ENCODE measurements at places on chromosomes 6 and 20.

GRCh38 chr20:61346996-61347395, 94.9 kb downstream of the CDH4 start:
- no peak for DNase-seq

- DNase-seq: no peak
These were observed 27.6 kb downstream of the PARD6B start for GRCh38 chr20:50758992-50759391.

- no peak for DNase-seq
These were observed 128.4 kb upstream of the PLN start for GRCh38 chr6:118419448-118420394.

- no peak for DNase-seq
These were observed 346.8 kb upstream of the CNR1 start for GRCh38 chr6:88512951-88513350.

DNA sequence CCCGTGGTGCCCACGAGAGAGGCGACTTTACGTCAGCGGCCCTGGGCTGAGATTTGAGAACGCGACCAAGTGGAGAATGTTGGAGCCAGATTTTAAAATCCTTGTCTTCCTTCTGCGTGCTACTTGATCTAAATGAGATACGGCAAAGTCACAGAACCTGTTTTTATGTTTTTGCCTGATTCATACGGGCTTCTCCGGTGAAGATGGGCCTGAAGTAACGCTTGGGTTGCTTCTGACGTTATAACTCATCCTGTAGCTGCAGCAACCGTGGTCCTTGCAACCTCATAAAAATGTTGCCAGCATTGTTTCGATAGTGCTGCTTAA, 462 bp upstream of the SLC35B3 start:
- no peak for DNase-seq

DNA sequence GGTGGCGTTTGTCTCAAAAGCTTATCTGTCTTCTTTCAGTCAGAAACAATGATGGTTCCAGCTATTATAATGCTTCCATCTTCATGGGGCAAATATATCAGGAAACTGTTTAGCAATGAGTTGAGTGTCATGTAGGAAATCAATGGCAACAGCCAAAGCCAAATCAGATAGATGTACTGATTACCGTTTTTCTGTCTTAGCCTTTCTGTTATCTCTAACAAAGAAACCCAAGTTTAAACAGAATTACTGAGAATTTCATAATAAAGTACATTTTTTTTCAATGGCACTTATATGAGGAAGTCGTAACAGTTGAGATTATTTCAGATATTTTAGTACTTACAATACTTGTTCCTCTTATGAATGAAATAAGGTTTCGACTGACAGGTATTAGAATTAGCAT, 1.2 kb downstream of the NOX3 start:
- no peak for DNase-seq

DNA sequence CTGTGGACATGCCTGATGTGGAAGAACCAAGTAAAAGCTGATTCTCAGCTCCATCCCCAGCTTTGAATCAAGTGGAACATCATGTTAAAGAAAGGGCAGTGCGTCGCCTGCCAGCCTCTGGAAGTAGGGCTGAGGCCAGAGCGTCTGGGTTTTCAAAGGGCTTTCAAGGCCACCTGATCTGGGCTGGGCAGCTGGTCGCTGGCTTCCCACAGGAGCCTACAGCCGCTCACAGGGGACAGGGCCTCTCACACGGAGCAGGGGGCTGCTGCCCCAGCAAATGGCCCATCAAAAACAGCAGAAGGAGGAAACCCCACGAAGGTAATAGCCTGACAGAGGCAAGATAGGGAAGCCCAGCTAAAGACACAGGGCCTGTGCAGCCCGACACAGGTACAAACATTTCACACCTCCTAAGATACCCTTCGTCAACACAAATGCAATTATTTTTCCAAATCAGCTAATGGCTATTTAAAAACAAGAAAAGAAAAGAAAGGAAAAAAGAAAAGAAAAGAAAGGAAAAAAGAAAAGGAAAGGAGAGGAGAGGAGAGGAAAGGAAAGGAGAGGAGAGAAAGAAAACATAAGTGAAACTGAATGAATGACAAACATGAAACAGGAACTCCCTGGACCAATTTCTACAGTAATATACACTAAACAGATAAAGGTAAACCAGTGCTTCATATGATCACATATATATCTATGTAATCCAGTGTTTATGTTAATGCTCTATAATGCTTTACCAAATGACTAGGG, 24.8 kb downstream of the RRBP1 start:
- DNase-seq: no peak

GRCh38 chr6:52925919-52926792, 16.7 kb upstream of the GSTA3 start:
- DNase-seq: no peak

DNA sequence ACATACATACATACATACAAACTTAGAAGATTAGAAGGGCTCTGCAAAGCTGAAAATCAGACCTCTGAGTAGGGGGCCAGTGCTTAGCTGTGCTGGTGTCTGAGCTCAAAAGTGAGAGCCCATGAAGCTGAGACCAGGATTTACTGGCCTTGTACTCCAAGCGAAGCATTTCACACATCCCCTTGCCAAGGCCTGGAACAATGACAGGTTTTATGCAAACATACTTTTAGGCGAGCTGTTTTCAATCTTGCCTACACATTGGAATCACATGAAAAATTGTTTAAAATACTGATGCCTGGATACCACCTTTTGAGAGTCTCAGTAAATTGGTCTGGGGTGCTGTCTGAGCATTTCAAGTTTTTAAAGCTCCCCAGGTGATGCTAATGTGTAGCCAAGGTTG, 80.9 kb upstream of the SRSF6 start:
- DNase-seq: no peak

GRCh38 chr6:37162740-37163139, 7.2 kb upstream of the PIM1 start:
- no peak for DNase-seq

DNA sequence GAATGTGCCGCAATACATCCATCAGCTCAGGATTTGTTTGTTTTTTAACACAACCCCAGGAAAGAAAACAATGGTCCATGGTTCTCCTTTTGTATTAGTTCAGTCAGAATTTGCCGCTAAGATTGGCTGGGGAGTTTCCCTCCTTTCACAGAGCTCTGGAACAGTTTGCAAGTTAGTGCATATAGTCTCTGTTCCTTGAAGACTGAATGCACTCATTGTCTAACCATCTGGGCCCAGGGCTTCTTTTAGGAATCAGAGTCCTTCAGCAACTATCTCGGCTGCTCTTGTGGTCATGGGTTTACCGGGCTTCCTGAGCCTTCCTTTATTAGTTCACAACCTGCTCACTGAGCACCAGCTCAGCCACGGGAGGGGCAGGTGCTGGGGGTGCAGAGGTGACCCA, 121.3 kb downstream of the SLC23A2 start:
- no peak for DNase-seq

DNA sequence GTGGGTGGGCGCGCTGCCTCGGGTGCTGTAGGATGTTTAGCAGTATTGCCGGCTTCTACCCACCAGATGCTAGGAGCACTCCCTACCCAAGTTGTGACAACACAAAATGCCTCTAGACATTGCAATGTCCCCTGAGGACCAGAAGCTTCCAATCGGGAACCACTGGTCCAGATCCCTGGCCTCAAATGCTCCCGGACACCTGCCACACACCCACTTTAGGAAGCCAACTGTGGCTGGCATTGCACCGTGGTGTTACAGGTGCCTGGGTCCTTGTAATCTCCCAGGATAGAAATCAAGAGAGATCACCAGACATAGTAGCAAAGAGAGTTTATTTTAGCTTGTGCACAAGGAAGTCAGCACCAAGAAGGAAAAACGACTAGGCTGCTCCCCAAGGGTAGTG, 14.9 kb upstream of the RNASET2 start:
- no peak for DNase-seq

GRCh38 chr20:8126181-8126580, 5.9 kb upstream of the PLCB1 start:
- DNase-seq: no peak

GRCh38 chr6:154479351-154479769, 31.1 kb downstream of the CNKSR3 start:
- DNase-seq: no peak

DNA sequence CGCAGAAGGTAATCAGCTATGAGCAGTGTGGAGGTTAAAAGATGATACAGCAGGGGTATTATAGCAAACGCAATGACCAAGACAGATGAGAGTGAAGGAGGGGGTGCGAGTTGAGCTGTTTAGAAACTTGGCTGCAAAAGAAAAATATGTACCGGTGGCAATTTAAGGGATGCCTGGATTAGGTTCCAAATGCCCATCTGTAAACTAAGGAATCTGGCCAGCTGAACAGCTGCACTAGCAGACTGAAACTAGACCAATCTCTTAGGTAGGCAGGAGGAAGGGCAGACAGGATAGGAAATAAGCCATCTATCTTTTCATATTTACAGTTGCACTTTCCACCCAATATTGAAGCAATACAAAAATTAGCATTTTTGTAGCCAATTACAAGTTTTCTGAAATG, 407.6 kb downstream of the HTR1B start:
- no peak for DNase-seq

DNA sequence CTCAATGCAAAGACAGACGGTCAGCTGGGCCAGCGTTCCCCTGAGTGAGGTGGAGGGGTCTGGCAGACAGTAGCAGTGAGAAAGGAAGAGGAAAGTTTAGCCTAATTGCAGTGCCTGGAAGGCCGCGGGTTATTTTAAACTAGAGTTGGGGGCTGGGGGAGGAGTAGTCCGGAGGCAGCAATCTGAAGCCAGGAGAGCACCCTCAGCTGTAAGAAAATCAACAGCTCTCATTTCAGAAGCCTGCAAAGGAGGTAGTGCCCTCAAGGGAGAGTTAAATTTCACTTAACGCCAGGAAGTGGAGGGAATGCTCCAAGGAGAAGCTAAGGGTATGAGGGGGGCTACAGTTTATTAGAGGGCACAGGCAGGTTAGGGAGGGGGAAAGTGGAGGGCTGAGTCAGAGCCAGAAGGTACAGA, 26.9 kb downstream of the RING1 start:
- DNase-seq: no peak

- no peak for DNase-seq
These were observed 39.0 kb downstream of the PLAGL1 start for GRCh38 chr6:143969077-143969476.

- no peak for DNase-seq
These were observed 252.8 kb downstream of the TMEM242 start for GRCh38 chr6:157070403-157071107.

DNA sequence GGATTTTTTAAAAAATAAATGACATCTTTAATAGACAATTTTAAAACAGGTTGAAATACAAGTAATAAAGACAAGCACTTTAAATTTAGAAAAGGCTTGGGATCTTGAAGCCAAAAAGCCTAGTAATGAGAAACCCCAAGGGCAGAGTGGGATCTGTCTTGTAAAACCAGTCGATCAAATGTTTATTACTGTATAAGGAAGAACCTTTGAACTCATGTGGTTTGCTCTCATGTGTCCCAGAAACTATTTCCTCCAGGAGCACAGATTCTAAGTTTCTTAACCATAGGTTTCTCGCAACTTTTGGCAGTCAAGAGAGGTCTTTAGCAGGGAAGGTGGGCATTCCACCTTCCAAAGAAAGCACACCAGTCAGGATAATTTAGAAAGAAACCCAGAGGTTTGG, 541.7 kb upstream of the BTBD3 start:
- DNase-seq: no peak

DNA sequence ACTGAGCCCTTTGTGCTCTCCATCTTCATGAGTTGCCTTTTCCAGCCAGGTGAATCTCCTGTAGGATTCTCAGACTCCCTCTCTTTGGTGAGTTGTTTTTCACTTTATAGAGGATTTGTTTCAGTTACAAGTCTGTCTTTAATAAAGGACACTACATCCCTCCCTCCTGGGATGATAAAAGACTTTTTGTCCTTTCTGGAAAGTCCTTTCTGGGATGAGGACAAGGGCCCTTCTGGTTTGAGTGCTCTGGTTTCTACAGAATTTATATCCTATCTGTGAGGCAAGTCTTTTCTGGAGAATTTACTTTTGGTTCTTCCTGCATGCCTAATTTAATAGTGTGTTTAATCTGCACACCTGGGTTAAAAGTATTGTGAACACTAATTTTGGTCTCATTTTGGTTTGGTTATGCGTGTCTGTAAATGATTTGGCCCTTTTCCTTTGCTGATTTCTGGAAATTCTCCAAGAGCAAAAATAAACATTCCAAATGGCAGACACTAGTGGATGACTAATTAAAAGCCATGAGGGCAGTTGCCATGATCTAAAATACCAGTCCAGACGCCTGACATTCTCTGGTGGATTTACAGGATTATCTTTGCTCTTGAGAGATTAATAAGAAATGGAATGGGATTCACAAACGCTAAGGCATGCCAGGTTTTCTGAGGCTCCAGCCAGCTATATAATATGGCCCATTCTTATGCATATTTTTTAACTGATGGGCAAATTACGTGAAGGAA, 44.8 kb downstream of the TCP11 start:
- no peak for DNase-seq

DNA sequence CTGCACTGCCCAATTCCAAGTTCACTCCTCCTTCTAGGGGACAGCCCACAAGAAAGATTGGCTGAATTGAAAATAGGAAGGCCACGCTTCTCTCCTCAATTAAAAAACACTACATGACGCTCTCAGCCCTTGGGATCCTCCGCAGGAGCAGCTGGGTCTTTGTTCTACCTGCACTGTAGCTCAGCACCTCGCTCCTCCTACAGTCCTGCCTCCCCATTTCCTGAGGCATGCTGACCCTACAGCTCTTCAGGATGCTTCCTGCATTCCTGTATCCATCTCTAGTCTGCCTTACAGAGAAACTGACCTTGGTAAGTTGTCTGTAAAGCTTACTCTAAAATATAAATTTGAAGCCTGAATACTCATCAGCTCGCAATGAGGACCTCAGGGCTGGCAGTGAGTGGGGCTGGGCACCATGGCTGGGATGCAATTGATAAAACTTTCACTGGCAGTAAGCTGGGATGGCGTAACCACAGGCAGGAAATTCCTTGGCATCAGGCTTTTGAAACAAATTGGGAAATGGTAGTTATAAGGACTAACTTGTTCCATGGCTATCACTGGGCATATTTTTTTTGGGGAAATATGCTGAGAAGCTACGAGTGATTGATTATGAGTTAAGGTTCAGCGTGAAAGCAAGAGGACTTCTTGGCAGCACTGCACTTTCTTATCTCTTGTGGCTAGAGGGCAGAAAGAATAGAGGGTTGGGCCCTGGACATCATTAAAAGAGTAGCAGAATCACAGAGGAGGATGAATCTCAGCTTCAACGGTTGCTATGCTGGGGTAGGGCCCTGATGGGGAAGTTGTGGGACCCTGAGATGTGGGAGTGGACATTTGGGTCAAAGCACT, 11.7 kb upstream of the SIRPB1 start:
- no peak for DNase-seq
